Mesenteric fat pad (tissue), 1 donor: ENCODE measurements at places on chromosomes 16 and 17.

DNA sequence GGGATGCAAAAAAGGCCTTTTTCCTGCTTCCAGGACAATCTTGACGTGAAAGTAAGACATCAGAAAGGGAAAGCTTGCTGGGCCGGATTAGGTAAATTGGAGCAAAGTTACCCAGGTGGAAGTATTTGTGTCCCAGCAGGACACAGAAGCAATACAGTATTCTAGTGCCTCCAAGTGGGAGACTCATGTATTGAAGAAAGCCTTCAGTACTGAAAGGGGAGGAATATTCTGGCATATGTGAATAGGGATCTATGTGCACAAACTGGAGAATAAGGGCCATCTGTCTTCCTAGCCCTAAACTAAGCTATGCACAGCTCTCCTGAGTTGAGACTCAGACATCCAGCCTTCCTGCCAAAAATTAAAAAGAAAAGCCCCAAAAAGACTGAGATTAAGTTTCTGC lies 327.3 kb upstream of the CDH8 start:
- no peak for DNase-seq

- no peak for DNase-seq
These were observed 126.6 kb downstream of the AXIN2 start for GRCh38 chr17:65434878-65435277.

- DNase-seq = no peak
These were observed 197.1 kb downstream of the ZFHX3 start for GRCh38 chr16:72850853-72851252.

DNA sequence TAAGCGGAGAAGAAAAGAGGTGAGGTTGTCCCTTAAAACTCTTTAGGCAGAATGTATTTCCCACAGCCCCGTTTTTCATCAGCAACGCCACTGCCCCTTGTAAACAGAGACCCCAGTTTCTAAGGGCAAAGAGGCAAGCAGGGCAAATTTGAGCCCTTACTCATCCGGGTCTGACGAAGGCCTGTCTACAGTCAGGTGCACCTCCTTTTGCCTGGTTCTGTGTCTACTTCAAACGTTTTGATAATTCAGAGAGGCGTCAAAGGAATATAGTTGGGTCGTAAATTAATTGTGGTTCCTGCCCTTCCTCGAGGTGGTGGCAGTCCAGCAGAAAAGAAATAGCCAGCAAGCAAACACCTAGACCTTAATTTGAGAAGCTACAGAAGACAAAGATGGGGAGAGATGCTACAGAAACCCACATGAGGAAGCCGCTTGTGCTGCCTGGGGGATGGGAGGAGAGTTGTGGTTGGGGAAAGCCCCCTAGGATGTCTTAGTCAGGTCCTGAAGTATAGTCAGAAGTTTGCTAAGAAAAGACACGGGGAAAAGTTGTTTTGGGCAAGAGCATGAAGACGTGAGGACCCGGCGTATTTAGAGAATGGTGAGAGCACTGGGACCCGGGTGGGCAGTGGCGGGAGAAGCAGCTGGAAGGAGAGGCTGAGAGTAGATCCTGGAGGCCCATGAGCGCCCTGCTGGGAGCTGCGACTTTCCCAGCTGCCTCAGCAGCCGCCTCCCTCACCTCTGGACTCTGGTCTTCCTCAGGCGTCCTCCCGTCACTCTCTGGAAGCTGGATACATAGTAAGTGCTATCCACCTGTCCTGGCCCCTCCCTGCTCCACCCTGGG lies 2.4 kb downstream of the FBRS start:
- DNase-seq = no peak

DNA sequence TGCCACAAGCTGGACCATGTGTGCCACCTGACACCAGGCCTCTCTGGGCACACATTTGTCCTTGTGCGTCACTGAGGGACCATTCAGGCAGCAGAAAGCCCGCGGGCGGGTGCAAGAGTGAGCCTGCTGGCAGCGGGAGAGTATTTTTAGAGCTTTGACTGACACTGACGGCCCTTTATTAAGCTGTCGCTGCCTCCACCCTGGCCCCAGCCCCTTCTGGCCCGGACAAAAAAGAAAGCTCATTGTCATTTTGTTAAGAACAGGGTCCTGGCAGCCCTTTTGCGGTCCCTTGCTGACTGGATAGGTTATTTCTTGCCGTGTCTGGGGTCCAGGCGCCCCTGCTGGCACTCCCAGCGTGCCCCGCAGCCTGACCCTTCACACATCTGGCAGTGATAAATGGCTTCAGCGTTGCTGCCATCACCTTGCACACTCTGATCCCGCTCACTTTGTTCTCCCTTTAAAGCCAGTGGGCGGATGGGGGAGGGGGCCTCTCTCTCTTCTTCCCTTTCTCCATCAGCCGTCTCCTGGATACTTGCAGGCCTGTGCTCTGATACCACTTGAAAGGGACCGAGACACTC lies 78.4 kb upstream of the NKD1 start:
- peak; percentile 80 for DNase-seq

DNA sequence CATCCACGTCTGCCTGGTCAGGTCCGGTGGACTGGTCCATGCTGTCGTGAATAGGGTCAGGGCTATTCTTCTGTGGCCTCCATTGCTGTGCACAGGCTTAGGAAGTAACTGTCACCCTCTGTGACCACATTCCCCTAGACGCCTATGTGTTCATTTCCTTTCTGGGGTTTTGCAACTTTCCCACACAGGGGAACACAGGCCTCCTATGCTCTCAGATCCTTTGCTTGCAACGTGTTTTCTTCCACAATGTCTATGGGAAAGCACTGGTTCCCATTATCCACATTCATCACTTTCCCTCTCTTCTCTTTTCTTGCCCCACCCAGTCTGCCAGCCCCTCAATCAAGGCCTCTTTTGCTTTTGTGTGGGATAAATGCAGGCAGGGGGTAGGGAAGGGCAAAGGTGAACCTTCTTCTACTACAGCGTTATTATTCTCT lies 43.2 kb upstream of the DNAJA2 start:
- no peak for DNase-seq

DNA sequence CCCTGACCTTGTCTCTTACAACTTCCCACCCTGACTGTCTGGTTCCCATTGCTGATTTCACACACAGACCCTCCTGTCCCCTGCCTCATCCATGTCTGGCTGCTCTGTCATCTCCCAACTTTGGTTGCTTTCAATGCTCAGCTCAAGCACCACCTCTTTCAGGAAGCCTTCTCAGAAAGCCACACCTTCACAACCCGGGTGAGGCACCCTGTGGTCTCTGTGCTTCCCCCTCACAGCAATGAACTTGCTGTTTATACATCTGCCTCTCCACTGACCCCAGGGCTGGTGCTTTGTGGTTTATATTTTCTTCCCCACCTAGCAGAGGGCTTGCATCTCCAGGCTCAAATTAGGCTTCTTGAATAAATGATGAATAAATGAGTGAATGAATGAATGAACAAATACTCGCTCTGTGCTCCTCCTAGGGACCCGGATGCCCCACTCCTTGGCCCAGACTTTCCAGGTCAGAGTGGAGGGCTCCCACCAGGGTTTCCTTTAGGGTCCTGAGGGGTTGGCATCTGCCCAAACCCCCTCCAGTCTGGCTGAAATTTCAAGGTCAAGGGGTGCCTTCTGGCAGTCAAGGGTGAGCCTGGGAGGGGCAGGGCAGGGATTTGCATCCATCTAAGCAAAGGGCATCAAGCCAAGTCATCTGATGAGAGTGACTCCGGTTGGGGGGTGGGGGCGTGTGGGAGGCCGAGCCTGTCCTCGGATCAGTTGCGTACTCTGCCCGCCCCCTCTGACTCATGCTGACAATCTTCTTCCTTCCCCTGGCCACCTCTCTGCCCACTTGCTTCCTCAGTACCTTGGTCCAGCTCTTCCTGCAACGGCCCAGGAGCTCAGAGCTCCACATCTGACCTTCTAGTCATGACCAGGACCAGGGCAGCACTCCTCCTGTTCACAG lies at the start of gene ITGAX:
ITGAX (plus strand) TSS at position 783 of the 898 bp plus-strand sequence; CDS start at position 862, 79 bp downstream.
- DNase-seq = peak; percentile 26

- DNase-seq = no peak
These were observed 31.7 kb upstream of the CFAP20 start for GRCh38 chr16:58160855-58161254.

GRCh38 chr17:67109111-67109510 lies 64.8 kb downstream of the CACNG1 start:
- DNase-seq = no peak

DNA sequence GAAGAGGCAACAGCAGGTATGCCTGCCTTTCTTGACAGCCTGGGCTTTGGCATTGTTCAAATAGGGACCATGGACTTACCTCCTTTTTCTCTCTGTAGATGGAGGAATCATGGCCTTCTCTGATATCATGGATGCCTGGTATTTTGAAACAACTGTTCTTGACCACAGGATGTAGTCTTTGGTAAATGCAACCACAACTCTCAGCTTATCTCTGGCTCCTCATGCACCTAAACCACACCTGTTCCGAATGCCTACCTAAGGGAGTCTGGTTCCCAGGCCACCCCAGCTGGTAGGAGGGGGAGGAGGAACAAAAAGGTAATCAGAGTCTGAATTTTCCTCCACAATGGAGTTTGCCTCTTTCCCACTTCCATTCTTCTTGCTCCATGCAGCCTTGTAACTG lies 18.8 kb downstream of the CDK5RAP3 start:
- no peak for DNase-seq

DNA sequence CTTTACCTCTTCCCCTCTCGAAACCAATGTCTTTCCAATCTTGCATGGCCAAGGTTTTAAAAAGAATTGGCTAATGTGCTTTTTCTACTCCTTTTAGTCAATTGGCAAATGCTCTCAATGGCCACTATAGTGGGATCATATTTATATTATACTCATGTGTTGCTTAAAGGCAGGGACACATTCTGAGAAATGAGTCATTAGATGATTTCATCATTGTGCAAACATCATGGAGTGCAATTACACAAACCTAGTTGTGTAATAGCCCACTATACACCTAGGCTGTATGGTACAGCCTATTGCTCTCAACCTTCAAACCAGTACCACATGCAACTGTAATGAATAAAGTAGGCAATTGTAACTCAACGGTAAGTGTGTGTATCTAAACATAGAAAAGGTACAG lies 180.9 kb downstream of the HS3ST3A1 start:
- no peak for DNase-seq

DNA sequence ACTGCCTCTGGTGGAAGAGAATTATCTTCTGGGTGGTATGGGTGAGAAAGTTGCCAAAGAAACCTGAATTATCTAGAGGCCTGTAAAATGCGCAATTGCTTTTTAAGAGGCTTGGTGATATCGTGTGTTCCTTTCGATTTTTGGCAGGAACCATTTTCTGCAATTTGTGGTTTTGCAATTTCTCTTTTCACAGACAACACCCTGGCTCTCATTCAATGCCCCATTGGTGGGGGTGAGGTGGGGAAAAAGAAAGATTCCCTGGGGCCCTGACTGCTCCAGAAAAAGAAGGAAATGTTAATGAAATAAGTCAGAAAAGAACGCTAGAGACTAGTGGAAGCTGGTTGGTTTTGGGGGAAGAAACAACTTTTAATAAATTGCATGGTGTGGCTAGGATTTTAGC lies 77.4 kb downstream of the ANKFN1 start:
- DNase-seq = no peak

- peak; percentile 24 for DNase-seq
These were observed 108.5 kb downstream of the COPRS start for GRCh38 chr17:31750578-31750977.

DNA sequence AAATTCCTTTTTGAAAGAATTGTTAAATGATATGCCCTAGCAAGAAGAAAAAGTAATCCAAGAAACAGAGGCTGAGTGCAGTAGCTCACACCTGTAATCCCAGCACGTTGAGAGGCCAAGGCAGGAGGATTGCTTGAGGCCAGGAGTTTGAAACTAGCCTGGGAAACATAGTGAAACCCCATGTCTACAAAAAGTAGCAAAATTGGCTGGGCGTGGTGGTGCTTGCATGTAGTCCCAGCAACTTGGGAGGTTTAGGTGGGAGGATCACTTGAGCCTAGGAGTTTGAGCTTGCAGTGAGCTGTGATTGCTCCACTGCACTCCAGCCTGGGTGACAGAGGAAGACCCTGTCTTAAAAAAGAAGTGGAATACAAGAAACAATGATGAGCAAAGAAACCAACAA lies 56.1 kb downstream of the NT5M start:
- no peak for DNase-seq

- no peak for DNase-seq
These were observed 22.1 kb downstream of the PIEZO1 start for GRCh38 chr16:88762941-88763340.
